ENCODE measurements at places on chromosomes 12 and 14.

DNA sequence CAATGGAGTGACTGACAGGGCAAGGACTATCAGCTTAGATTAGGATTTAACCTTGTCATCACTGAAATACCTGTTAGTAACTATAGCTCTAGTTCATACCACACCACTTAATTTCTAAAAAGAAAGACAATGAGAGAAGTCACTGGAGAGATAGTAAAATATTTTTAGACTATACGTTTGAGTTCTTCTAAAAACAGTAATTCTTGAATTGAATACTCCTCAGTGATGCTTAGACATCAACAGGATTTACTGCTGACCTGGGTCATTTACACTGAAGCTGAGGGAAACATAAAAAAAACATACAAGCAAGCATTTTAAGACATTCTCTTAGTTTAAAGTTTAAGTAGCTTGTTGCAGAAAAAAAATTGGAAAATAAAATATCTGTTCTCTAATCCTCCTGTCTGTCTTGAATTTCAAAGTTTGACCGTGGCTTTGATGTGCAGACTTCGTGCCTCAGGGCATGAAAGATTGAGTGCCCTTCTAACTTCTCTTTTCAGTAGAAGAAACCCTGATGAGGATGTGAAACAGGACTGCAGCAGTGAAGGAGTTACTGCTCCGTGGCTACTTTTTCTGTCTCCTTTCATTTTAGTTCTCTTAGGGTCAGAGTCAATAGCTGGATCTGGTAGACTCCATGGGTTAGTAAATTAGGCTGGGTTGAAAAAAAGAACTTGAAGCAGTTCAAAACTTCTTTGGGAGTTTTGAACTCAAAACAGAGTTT, 172.2 kb downstream of the PTPRO start:
- ATAC-seq: peak; percentile 86

DNA sequence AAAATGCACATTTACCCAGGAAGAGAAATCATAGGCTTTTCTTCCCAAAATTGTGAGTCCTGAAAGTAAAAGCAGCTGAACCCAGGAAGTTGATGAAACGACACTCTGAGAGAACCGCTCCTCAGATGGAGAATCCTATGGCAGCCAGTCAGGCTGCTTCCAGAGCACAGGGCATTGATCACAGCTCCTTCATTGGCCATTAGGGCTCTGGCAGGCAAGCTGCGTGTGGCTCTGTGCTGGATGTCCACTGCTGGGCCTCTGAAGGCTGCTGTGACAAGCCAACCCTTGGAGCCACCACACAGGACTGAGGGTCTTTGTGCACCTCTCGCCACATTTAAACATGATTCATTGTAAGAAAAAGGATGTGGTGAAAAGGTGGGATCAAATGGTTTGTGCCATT, 89.4 kb downstream of the EXOC5 start:
- no peak for ATAC-seq

GRCh38 chr14:65071544-65071943, 30.8 kb downstream of the MAX start:
- no peak for ATAC-seq

GRCh38 chr12:66683073-66683472, 4.2 kb upstream of the GRIP1 start:
- peak; percentile 34 for ATAC-seq

DNA sequence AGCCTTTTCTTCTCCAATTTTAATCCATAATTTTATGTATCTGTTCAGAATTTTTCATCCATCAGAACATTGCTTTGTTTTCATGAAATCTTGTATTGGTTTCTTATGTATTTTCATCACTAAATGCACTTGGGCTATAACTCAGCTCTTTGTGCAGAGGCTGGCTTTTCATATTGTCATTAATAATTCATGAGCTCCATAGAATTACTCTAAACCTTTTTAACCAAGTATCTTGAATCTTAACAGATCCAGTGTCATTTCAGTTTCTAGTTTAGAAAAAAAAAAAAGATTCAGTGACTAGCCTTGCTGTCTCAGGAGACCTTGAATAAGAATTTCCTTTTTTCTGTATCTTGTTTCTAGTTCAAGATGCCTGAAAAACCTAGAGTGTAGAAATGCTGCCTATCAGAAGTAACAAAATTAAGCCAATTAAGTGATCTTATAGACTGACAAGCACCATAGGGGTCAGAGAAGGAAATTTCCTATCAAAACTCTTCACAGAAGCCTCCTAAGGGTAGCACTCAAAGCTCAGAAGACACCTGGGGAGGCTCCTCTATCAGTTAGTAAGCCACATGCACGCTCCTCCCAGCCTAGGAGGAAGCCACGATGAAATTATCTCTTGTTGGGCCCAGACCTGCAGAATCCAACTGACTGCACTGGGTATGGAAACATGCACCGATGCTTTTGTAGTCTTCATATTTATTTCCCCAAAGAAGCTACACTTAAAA, 163.4 kb downstream of the KICS2 start:
- no peak for ATAC-seq

- ATAC-seq: no peak
These were observed 1.7 kb upstream of the SMOC1 start for GRCh38 chr14:69877492-69877891.

DNA sequence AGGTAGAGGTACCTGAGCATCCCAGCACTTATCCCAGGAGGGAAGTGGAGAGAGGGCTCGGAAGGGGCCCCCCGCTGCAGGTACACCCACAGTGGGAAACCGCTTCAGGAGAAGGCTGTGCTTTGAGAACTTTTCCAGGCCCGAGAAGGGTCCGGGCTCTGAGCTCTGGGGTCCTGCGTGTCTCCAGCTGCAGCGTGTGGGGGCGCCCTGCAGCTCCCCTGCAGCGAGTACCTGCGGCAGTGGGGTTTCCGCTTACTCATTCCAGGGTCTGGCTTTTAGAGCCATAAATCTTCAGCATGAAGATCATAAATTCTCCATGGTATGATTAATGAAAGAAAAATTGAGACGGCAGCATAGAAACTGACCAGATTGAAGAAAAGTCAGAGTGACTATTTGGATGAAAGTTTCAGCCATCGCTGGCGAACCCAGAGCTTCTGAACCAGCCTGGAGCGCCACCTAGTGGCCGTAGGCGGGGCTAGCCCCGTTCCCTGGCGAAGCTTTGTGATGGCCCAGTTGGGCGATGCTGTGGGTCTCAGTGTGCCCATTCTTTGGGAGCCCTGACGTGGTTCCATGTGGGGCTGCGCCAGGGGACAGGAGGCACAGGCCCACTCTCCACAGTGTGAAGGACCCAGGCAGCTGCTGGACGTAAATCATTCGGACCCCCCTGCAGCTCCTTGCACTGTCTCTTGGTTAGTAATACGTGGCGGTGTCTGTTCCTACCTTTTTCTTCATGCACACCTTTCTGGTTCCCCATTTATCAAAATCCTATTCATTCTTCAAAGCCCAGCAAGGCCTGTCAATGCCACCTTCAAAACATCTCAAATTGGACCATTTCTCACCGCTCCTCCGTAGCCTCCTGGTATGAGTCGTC, 198.2 kb downstream of the TSPAN9 start:
- ATAC-seq: peak; percentile 69

GRCh38 chr12:111029732-111030131, 109.4 kb upstream of the MYL2 start:
- ATAC-seq: no peak

DNA sequence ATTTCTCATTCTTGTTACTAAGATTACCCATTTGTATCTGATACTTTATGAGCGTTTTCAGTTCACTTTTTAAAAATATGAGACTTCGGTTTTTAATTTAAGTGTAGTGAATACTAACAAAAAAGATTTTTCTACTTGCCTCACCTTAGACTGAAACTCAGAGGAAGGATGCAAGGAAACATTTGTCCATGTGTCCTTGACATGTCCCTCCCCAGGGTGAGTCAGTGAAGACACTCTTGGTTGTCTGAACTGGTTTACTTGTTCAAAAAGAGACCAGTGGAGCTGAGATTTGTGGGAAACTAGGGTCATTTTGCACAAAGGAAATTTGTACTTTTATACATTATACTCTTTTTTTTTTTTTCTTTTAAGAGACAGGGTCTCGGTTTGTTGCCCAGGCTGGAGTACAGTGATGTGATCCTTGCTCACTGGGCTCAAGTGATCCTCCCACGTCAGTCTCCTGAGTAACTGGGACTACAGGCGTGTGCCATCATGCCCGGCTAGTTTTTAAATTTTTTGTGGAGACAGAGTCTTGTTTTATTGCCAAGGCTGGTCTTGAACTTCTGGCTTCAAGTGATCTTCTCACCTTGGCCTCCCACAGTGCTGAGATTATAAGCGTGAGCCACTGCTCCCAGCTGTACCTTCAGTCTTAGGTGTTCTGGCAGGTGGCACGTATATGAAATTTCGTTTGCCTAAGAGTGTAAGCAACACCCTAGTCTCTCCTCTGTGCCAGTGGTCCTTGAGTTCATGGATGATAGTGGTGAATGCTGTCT, 56.7 kb downstream of the PPFIBP1 start:
- peak; percentile 5 for ATAC-seq

- ATAC-seq: no peak
These were observed 200.0 kb downstream of the FOXG1 start for GRCh38 chr14:28966416-28967233.

- ATAC-seq: no peak
These were observed 150.4 kb upstream of the FAR2 start for GRCh38 chr12:28998662-28999120.

DNA sequence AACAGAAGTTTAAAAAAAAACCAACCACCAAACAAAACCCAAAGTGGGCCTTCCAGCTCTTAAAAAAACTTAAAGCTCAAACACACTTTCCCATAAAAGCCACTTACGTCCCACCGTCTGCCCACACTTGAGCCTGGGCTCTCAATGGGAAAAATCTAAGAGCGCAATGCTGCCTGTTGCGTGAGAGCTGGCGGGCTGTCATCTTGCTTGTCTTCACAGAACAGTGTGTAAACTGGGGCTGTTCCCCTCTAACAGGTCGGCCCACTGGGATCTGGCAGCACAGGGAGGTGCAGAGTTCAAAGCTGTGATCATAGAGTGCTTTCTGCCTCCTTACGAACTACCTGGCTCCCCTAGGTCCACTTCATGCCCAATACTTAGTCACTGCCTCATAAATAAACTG, 80.0 kb downstream of the DICER1 start:
- ATAC-seq: no peak

GRCh38 chr12:107560165-107560898, 125.3 kb upstream of the PWP1 start:
- no peak for ATAC-seq

DNA sequence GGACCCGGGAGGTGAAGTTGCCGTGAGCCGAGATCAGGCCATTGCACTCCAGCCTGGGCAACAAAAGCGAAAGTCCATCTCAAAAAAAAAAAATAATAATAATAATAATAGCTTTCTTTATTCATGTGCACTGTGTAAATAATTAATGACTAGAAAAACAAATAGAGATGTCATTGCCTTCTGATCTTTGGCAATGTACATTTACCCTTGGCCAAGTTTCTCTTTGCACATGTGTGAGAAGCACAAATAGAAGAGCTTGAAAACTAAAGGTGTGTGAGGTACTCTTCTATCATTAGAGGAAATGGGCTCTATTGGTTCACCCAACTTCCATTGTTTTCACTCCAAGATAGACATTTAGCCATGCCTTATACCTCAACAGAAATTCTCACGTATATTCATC, 170.1 kb upstream of the PDZRN4 start:
- ATAC-seq: no peak

DNA sequence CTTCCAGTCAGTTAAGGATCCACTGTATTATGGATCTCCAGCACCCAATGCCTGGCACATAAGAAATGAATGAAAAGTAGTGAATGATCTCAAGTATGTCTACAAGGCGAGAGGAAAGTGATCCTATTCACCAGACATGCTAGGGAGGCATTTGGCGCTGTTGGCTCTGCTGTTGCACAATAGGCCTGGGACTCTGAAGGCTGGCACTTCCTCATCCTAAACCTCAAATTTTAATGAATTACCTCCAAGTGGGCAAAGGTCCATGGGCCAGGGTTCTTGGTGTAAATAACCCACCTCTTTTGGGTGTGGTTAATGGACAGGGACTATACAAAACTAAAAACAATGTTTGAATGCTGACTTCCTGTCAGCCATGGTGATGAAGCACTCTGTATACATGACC, 173.4 kb upstream of the PZP start:
- ATAC-seq: no peak

DNA sequence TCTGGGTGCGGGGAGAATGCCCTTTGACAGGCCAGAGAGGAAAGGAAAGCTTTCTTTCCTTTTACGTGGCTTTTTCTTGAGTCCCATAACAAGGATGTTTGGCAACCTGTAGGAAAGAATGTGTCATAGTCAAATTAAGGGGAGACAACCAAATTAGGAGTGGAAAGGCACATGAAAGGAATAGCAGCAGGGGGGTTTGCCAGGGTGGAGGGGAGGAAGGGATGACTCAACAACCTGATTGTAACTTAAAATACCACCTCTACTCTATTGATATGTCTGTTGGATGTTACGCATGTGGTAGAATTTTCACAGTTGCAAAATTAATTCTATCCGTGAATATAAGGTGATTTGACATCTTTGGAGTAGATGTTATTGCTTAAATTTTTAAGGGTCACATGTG, 28.5 kb upstream of the MYBPC1 start:
- ATAC-seq: no peak

GRCh38 chr12:111174251-111174960, 194.5 kb downstream of the PHETA1 start:
- no peak for ATAC-seq

DNA sequence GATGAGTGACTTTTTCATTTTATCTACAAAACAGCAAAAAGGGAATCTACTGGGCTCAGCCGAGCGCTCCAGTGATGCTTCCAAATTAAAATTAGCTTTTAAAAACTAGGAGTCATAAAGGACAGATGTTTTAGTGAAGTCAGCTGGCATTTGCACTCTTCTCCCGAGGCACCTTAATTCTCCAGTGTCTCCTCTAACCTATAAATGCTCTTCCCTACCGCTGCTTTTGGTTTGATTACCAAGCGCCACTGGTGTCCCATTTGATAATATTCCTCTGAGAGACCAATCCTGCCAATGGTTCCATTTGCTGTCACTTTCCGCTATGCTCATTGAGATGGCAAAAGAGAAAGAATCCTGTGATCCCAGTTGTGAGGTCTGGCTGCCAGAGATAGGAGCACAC, 29.3 kb upstream of the PIWIL1 start:
- ATAC-seq: no peak

- ATAC-seq: no peak
These were observed 2.0 kb upstream of the CHURC1 start for GRCh38 chr14:64912261-64912660.

- no peak for ATAC-seq
These were observed 24.3 kb downstream of the GPRC5A start for GRCh38 chr12:12915656-12916055.

GRCh38 chr14:59046746-59047145, 141.7 kb upstream of the DAAM1 start:
- no peak for ATAC-seq

- no peak for ATAC-seq
These were observed 267.6 kb upstream of the PRICKLE1 start for GRCh38 chr12:42857106-42857505.

DNA sequence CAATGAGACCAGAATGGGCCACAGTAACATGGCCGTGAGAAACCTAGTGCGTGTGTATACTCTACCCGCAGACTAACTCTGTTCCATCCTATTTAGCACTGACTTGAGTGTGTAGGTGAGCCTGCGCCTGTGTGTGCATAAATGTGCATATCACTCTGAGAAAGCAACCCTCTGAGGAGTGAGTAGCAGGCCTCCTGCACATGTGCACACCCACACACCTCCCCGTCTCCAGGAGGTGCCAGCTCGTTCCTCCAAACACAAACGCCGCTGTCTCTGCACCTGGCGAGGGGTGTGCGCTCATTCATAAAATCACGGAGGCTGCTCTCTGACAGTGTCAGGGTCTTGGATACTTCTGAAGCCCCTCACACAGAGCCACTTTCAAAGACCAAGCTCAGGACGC, 138.9 kb downstream of the GCH1 start:
- no peak for ATAC-seq

All from stimulated activated memory B cell treated with anti-CD40 and anti-IgM and Interleukin-4, amounts not matched to agents 10 μg/mL and 1 μg/mL and 100 μg/mL, for 72 hours (primary cell).